T-helper 17 cell (primary cell): ENCODE measurements at places on chromosomes 16 and 17.

- DNase-seq: no peak
Measured at GRCh38 chr17:32742681-32743538, 134.0 kb downstream of the MYO1D start.

GRCh38 chr16:71425746-71426068 lies 16.1 kb downstream of the TLE7 start:
- DNase-seq: no peak

DNA sequence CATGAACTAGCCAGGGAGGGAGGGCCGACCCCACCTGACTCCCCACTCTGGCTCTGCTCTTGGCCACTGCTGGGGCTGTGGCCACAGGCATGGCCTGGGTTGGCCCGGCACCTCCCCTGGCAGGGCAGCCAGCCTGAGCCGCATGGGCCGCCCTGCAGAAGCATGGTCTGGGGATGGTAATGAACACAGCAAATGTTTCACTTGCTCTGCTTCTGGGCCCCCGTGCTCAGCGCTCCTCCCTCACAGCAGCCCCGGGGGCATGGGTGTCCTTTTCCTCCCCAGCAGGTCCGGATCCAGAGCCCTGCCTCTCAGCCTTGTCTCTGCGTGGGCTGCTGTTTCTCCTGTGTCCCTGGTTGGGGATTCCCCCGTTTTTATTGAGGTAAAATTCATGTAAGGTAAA lies 30.9 kb upstream of the KCNJ12 start:
- DNase-seq: no peak

DNA sequence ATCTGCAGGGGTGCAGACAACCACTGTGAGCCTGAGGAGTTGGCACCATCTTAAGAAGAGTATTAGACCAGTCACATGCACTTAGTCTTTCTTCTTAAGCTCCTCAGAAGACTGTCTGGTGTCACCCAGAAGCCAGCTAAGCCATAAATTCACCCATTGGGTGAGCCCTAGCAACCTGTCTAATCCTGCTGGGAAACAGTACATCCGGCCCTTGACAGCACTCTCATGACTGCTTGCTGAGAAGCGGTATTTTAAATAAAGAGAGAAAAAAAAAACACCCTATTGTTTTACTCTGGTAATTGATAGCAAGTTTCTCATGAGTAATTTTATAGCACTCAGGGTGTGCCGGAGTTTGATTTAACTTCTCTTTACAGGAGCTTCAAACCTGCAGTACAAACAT lies 134.7 kb downstream of the SOX9 start:
- DNase-seq: no peak

- peak; percentile 66 for DNase-seq
Measured at GRCh38 chr16:2964475-2965336, 631 bp downstream of the KREMEN2 start.

DNA sequence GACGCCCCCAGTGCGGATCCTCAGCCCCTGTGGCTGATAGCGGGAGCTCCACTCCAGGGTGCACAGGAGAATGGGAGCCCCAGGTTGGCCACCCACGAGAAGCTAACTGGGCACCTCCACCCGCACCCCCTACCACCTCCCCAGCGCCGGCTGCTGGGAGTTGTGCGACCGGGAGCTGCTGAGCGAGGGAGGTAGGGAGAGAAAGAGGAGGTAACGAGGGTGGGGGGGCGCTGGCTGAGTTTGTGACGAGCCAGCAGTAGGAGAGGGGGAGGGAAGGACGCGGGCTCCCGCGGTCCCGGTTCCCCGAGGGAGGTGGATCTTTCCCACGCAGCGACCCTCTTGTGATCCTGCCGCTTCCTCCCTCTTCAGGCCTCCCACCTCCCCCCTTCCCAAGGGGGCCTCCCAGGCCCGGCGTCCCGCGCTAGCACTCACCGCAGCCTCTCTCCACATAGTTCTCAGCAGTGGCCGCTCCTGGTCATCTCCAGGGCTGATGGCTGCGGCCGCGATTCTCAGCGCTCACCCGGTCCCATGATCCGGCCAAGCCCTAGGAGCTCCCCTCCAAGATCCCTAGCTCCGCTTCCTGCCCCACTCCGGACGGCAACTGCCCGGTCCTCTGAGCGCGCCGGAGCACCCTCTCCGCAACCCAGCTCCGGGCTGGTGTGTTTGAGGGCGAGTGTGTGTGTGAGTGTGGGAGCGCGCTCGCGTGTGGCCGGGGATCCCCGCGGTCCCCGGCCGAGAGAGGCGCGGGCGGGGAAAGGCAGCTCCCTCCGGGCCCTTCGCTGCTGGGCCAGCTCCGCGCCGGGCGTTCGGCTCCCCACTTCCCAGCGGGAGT lies at the start of gene GRIN2A:
TSS of gene GRIN2A (minus strand) at position 207 of the 832 bp plus-strand sequence. CDS start 2,017 bp downstream, outside the sequence.
- DNase-seq: no peak

- DNase-seq: no peak
Measured at GRCh38 chr17:37479025-37479424, 10.7 kb upstream of the DUSP14 start.

DNA sequence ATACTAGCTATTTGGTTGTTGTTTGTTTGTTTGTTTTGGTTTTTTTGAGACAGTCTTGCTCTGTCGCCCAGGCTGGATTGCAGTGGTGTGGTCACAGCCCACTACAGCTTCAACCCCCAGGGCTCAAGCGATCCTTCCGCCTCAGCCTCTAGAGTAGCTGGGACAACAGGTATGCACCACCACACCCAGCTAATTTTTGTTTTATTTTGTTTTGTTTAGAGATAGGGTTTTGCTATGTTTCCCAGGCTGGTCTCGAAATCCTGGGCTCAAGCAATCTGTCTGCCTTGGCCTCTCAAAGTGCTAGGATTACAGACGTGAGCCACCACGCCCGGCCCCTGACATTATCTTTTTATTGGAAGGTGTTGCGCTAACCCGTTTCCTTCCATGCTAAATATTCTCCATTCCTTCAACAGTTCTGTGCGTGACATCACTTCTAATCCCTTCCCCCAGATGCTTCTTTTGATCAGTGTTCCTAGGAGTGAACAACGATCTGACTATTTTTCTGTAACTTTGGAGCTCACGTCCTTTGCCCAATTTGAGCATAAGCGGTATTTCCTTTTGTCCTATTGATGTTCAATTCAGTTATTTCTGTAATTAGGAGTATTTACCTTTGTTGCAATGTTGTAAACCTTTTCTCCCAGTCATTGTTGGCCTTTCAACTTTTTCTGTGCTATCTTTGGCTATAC lies 30.2 kb upstream of the EMP2 start:
- DNase-seq: no peak

DNA sequence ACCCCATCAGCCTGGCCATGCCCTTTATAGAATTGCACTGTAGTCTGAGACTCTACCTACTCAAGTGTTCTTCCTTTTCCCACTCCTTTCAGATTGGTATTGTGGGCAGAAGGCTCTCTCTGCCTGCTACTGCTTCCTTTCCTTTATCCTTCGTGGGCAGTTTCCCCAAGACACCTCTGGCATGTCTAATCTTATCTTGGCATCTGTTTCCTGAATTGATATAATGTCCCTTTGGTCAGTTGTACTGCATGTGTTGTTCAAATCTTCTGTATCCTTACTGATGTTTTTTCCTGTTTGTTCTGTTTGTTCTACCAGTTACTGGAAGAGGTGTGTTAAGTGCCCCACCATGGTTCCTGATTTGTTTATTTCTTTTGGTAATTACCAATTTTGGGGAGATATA lies 29.5 kb upstream of the MSI2 start:
- DNase-seq: no peak

DNA sequence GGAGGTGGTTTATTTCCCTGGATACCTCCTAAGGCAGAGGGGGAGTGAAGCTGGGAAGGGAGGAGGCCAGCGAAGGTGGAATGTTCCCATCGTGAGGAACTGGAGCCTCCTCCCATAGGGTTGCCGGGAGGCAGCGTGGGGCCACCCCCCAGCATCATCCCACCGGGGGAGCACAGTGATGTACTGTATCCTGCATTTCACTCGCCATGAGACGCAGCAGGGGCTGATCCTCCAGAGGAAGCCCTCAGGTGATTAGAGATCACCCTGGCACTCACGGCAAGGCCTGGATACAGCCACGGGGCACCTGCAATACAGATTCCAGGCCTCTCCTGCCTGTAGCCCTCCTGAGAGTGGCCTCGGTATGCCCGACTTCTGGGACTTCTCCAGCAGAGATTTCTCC lies 25.5 kb upstream of the BEAN1 start:
- DNase-seq: no peak

DNA sequence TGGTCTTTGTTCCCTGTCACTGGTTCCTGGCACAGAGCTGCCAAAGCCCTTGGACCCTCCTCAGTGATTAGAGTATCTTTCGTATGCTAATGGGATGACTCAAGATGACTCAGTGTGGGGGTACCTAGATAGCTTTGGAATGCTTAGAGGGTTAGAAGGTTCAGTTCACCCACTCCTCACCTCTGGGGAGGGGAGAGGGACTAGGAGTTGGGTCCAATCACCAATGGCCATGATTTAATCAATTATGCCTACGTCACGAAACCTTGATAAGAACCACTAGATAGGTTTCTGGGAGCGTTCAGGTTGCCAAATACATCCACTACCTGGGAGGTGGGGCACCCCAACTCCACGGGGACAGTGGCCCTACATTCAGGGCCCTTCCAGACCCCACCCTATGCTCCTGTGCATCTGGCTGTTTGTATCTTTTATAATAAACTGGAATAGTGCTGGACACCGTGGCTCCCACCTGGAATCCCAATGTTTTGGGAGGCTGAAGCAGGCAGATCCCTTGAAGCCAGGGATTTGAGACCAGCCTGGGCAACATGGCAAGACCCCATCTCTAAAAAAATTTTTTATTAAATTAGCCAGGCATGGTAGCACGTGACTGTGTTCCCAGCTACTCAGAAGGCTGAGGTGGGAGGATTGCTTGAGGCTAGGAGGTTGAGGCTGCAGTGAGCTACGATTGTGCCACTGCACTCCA lies 29.2 kb upstream of the LITAF start:
- DNase-seq: no peak

- no peak for DNase-seq
Measured at GRCh38 chr16:84752600-84752999, 52.8 kb downstream of the USP10 start.

DNA sequence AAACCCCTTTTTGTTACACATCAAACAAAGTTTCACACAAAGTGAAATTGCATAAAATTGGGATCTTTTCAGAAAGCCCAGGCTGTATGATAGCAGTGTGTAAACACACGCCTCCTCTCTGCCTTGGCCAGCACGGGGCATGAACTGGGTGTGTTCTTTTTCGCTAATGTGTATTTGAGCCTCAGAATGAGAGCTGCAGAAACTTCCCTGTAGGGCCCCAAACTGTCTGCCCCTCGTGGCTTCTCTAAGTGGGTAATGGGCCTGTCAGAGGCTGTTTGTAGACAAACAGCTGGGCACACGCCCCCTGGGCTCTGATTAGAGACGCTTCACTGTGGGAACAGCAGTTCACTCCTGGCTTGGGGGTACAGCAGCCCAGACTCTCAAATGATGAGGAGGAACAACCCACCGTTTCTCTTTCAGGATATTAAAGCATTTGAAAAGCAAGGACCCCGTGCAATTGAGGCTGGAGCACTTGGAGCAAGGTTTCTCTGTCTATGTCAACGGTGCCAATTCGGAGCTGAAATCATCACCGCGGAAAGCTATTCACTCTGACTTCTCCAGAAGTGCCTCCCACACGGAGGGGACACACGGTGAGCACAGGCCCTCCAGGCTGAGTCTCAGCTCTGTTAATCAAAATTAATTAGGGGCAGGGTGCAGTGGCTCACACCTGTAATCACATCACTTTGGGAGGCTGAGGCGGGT lies 78.4 kb downstream of the KATNIP start:
- no peak for DNase-seq

GRCh38 chr17:15446036-15446435 lies 21.4 kb downstream of the CDRT4 start:
- no peak for DNase-seq

GRCh38 chr17:12773153-12773552 lies 16.1 kb upstream of the ARHGAP44 start:
- DNase-seq: no peak

- peak; percentile 27 for DNase-seq
Measured at GRCh38 chr16:8675183-8676159, 1.1 kb downstream of the ABAT start.

DNA sequence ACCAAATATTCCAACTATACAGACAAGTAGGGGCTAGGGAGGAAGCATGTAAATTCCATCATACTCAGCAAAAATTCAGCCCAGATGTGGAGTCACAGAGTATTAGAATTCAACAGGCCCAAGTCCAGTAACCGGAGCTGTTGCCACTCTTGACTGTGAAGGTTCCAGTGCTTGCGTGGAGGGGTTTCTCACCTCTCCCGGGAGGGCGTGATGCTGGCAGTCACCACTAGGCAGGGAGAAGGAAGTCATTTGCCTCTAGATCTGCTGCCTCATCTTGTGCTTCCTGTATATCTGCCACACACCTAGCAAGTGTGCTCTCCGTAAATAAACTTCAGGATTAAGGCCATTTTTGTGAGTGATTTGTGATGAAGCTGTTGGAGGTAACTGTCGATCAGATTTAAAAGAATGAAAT lies 1.0 kb upstream of the CKLF start:
- peak; percentile 21 for DNase-seq

DNA sequence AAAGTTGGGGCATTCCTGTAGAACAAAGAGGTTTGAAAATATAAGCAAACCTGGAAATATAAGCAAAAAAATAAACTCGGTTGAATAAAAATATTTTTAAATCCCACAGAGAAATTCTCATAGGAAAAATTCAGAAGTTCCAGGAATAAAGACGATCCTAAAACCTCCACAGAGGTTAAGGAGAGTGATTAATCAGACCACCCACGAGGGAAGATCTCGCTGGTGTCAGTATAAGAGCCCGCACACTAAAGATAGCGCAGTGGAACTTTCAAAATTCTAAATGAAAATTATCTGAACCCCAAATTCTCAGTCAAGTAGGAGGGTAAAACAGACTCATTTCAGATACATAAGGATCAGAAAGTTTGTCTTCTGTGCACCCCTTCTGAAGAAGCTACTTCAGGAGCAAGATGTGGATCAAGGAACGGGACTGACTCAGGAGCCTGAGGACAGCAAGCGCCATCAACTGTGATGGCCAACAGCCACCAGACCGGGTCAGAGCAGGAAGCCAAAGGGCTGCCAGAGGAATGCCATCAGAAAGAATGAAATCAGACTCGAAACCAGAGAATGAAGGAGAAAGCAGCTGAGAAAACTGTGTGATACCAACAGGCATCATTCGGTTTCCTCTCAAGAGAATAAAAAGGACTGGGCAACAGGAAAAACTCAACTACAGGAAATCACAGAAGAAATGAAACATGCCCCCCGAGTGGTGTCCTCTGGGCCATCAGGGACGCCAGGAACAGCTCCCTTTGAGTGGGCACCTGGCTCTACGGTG lies 66.9 kb downstream of the CYTH1 start:
- no peak for DNase-seq

- no peak for DNase-seq
Measured at GRCh38 chr16:66979011-66979717, 9.2 kb upstream of the CES4A start.

GRCh38 chr16:80527297-80527696 lies 13.5 kb upstream of the DYNLRB2 start:
- DNase-seq: no peak

- no peak for DNase-seq
Measured at GRCh38 chr17:28547623-28548416, 4.6 kb downstream of the UNC119 start.
